MV-4-11 (cell line): ENCODE measurements at places on chromosomes 13 and 19.

DNA sequence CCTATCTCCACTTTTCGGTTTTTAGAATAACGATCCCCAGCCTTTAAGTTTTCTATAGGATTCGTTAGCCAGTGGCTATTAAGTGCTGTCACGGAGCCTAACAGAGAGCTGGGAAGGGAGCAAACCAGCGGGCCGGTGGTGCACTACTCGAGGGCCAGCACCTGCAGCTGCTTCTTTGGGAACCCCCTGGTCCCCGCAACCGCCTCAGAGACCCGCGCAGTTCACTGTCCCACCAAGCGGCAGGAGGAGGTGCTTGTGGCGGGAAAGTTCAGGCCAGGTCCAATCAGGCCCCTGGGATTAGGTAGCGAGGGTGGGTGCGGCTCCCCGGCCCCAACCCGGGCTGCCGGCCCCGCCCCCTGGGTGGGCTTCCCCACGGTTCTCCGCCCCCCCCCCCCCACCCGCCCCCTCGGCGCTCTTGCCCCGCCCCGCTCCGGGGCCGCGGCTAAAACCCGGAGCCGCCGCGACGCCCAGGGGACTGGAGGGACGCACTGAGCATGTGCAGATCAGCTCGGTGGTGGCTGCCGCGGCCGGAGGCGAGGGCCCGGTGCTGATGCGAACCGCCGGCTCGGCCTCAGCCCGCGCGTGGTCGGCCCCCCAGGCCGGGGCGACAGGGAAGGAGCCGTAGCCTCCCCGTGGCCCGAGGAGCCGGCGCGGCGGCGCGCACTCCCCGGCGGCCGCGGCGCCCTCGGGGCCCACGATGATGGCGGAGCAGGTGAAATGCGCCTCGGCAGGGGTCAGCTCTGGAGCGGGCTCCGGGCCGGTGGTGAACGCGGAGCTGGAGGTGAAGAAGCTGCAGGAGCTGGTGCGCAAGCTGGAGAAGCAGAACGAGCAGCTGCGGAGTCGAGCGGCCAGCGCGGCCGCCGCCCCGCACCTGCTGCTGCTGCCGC is at the start of gene SLAIN1:
SLAIN1 (plus strand) TSS at position 471 of the 887 bp plus-strand sequence; CDS start at position 698, 227 bp downstream.
- DNase-seq: peak; percentile 10

GRCh38 chr19:12749938-12750521 is 1.6 kb upstream of the BEST2 start:
- DNase-seq: no peak

DNA sequence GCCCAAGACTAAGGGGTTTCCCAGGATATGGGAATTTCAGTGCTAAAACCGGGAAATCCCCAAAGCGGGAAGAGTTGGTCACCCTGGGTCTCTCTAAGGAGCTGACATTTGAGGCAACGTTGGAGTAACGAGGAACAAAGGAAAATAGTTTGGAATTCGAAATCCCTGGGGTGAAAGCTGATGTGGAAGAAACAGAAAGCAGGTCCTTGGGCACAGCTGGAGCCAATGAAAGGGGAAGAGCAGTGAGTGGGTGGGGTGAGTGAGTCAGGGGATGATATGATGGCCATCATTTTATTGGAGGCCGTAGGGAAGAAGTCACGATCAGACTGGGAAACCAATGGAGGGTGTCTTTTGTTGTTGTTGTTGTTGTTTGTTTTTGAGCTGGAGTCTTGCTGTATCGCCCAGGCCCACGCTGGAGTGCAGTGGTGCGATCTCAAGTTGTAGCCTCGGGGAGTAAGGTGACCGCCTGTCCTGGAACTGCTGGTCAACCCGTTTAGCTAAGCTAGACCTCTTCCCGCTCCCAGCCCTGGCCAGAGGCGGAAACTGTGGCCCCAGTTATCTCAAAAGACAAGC is 3.4 kb upstream of the RFX2 start:
- DNase-seq: no peak

DNA sequence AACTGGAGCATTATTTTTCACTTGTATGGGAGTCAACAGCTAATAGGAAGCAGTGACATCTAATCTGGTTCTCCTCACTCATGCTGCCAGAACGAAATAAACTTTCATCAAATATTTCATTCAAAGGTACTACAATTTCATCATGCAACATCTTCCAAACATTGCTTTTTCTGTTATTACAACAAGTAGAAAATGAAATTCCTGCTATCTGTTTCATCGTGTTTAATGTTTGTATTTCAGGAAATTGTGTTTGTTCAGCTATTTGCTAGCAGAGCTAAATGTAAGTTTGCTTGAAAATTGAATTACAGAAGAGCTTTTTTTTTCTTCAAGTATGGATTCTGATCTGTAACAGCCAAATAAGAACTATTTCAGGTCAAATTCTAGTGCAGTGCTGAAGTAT is 90.1 kb downstream of the SLITRK6 start:
- DNase-seq: no peak

DNA sequence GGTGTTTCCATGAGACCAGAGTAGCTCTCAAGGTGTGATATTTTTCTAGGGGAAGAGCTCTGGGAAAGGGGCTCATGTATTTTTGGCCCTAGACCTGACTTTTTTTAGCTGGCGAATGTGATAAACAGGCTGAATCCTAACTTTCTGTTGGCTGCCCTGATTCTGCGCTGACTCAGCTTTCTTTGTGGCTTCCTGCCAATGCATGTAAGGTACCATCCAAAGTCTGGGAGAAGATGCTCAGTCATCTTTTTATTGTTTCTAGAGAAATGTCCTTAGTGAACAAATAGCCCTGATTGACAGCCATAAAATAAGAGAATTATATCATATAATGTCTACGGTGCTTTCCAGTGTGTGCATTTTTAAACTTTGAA is 113.6 kb upstream of the MBNL2 start:
- no peak for DNase-seq

GRCh38 chr13:20390526-20391175 is 135.0 kb downstream of the CRYL1 start:
- no peak for DNase-seq

- DNase-seq: no peak
These were observed 558.5 kb upstream of the GPC6 start for GRCh38 chr13:92668157-92668556.
